Kidney (tissue), 22 donors: ENCODE measurements at places on chromosomes 3 and 15. TPM values are rescaled to one million over a fixed set of nuclear protein-coding genes. Genes with fewer than 3 reads are reported as not detected.

MOBP gene
- total RNA-seq = 0.16 TPM

RAB6B gene
- total RNA-seq = 17.7 TPM

LRRC57 gene
- 21.1 TPM for total RNA-seq

THAP10 gene
- 3.5 TPM for total RNA-seq

FBXW12 gene
- total RNA-seq = not detected
